Right renal pelvis (tissue), 4 donors: ENCODE measurements at places on chromosomes 12 and 14. TPM values are rescaled to one million over a fixed set of nuclear protein-coding genes. Genes with fewer than 3 reads are reported as not detected.

DNA sequence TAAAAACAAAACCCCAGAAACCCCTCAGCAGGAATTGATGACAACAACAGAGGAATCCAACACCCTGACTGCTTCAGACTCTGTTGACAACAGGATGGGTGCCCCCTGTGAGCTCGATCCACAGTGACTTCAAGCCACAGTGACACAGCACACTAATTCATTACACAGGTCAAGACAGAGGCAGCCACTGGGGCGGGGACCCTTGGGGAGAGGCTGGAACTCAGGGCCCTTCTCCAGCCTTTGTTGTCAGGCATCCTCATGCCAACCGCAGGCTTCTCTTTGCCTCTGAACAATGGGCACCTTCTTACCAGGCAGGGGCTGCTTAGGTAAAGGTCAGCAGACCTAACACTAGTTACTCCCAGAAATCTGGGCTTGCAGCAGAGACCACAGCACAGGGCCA is 37.6 kb downstream of the ACADS start:
- DNase-seq: no peak

Gene PRR4
- 6.8 TPM for polyA plus RNA-seq

Gene CCDC184
- 0.39 TPM for polyA plus RNA-seq

GRCh38 chr14:22814941-22815713 is at the start of gene SLC7A7:
Gene SLC7A7, minus strand, starts transcription at chr14:22815435. Its CDS starts 2,037 bp downstream, at chr14:22813398.
- DNase-seq: no peak

Gene CDKL1
- polyA plus RNA-seq: 8.3 TPM

GRCh38 chr12:24534622-24535021 is 414.3 kb downstream of the BCAT1 start:
- DNase-seq: no peak

DNA sequence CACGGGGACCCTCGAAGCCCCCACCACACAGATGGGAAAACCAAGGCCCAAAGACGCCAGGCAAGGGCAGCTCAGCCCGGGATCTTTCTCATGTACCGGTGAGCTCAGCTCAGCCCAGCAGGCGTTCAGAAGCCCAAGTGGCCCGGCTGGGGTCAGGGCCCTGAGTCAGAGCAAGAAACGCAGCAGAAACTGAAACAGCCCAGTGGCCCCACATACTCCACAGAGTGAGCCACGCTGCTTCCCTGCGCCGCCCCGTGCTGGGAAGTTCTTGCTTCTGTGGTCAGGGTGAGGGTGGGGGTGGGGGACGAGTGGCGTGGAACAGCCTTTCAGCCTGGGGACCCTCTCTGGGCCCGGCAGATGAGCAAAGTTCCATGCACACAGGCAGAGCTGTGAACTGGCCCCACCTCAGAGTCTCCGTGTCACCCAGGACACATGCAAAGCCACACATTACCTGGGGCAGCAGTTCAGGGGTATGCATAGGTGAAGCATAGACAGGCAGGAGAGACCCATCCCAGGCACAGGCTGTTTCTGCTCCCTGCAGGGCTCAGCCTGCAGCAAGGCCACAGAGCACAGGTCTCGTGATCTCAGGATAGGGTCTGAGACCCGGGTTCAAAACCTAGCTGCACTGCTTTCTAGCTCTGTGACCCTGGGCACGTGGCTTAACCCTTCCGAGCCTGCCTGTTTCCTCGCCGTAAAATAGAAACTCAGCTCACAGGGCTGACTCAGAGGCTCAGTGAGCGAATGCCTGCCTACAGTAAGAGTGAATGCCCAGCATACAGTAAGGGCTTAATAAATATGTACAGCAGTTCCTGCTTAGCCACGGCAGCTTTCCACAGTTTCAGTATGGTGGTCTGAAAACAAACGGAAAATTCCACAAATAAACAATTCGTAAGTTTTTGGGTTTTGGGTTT is 21.6 kb downstream of the NCOR2 start:
- no peak for DNase-seq

- DNase-seq: no peak
Observed at GRCh38 chr12:15329891-15330290, 7.6 kb downstream of the PTPRO start.

DNA sequence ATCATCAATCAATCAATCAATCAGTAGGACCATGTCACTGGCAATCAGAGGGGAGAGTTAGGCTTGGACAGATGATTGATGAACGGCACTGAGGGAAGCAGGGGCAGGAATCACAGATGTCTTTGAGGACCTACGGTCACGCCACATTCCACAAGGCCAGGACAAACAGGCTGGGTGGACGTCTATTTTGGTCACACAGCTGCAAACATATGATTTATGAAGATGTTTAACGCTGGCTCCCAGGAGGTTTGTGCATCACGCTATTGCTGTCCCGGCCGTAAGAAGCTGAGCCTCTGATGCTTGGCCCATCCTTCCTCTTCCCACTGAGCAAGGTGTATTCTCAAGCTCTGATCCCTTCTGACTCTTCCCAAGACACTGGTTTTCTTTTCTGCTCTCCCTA is 160.8 kb downstream of the FOXN3 start:
- no peak for DNase-seq

- no peak for DNase-seq
Observed at GRCh38 chr12:121789800-121790728, 3.4 kb downstream of the RHOF start.

DNA sequence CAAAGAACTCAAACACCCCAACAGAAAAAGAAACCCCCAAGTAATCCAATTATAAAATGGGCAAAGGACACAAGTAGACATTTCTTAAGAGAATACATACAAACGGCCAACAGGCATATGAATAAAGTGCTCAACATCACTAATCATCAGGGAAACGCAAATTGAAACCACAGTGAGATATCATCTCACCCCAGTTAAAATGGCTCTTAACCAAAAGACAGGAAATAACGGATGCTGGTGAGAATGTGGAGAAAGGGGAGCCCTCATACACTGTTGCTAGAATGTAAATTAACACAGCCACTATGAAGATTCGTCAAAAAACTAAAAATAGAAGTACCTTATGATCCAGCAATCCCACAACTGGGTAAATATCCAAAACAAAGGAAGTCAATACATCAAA is 52.4 kb downstream of the CLMN start:
- no peak for DNase-seq

DNA sequence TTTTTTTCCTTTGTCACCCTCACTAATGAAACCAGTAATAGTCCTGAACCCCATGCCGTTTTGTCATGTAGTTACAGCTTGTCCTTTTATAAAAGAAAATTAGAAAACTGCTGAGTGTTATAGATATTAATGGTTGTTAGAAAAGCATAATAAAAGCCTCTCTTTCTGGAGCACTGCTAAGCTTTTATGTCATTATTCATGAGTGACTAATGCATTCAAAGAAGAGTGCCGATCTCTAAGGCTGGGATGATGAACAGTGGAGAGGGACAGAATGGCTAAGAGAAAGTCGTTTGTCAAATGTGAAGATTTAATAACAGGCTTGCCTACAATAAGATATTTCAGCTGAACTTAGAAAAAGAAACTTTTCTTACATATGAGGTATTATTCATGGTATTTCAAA is 121.6 kb downstream of the MGAT4C start:
- no peak for DNase-seq

GRCh38 chr12:71684081-71684480 is 1.8 kb upstream of the TMEM19 start:
- DNase-seq: no peak

GRCh38 chr12:82015623-82016347 is 256.6 kb upstream of the PPFIA2 start:
- peak; percentile 37 for DNase-seq

DNA sequence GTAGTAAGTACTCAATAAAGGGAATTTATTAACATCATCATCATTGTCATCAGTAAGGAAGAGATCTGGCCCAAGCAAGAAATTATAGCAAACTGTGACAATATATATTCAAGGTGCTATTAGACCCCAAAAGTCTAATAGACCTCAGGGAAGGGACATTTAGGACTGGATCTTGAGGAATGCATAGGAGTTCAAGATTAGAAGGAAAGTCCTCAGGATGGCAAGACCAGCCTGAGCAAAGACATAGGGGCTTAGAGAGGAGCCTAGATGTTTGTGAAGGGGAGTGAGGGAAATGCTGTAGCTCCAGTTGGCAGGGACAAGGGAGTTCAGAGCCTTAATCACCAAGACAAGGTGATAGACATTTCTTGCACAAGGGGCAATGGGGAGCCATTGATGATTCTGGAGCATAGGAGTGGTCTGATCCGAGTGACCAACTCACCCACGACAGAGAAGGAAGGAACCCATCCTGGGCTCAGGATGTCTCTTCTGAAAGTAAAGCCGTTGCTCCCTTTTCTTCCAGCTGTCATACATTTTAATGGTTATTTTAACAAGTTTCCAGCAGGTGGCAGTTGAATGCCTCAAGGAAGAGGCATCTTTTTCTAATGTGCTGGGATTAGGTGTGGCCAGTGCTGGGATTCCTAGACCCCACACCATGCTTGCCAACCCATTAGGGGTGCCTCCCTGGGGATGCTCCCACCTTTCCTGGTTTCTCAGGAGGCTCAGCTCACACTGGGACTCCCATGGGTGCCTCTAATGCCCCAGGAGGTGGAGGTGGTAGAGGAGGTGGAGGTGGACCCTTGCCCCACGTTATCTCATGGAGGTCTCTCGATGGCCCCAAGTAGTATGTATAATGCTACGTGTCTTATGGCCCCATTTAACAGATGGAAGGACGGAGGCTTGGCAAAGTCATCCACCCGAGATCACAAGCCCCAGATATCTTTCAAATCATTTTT is 37.8 kb downstream of the PHETA1 start:
- peak; percentile 14 for DNase-seq

DNA sequence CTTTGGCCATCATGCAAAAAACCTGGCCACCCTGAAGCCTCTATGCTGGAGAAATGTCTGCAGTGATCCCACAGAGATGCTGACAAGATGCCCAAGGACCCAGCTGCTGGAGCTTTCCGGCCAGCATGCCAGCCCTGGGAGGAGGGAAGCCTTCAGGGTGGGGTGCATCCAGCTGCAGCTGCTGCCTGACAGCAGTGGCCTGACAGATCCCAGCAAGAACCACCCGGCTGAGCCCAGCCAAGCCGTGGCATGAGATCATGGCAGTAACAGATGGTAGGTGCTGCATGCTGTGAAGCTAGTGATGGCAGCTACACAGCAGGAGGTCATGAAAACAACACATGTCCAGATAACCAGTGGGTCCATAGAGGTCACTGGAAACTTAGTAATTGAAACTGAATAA is 13.8 kb downstream of the CLBA1 start:
- DNase-seq: no peak

- DNase-seq: no peak
Observed at GRCh38 chr14:61567838-61568571, 127.3 kb upstream of the HIF1A start.

- DNase-seq: no peak
Observed at GRCh38 chr14:43438056-43438455, 1069.0 kb downstream of the FSCB start.

Gene EFS
- 36.6 TPM for polyA plus RNA-seq

DNA sequence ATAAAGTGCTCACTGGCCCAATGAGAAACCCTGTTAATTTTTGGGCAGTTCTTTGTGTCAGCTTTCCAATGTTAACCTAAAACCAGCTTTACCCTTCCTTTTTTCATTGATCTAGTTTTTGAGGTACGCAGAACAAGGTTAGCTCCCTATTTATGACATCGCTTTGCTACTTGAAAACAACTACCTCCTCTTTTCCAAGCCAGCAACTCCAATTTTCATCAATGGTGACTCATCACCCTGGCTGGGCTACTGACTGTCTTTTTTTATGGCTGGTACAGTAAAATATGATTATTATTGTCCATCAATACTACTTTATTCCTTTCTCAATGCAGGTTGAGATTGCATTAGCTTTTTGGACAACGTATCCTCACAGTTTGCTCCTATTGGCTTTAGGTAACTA is 22.5 kb upstream of the AKAP6 start:
- no peak for DNase-seq

Gene TAS2R13
- not detected for polyA plus RNA-seq

DNA sequence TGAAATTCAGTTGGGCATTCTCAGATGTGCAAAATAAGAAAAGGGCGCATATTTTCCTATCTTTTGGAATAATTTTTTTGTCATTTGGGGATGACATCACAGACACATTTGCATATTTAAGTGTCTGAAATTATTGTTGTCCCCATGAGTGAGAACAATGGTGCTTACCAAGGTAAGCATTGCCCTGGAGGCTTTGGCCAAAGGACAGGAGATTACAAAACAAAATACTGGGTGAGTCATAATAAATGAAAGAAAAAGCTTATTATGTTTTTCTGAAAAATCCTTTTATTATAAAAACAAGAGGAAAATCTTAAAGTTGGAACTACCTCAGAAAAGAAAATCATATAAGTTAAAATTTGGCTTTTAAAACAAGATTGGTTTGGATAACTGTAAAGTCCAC is 254.9 kb downstream of the BTG1 start:
- DNase-seq: no peak

DNA sequence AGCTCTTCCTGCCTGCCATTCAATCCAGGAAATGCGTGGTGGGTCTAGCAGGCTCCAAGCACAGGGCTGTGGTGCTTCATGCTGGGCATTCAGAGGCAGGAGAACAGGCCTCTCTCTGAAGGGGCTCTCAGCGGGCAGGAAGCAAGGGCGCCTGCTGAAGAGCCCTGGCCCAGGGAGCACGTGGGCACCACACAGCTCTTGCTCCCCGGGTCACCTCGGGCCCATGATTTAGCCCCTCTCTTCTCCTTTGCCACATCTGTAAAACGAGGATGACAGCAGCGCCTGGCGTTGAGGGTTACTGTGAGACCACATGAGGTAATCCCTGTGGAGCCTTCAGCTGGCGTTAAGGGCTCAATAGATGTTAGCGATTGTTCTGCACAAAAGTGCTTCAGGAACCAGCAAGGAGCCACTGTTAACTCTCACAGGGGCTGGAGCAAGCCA is 37.6 kb upstream of the SPTLC2 start:
- DNase-seq: no peak

Gene SAMD15
- polyA plus RNA-seq: 6.3 TPM

- DNase-seq: no peak
Observed at GRCh38 chr12:117486840-117487659, 125.6 kb upstream of the NOS1 start.

Gene ACSM4
- not detected for polyA plus RNA-seq

Gene PRICKLE1
- 57.8 TPM for polyA plus RNA-seq

Gene PTPN21
- polyA plus RNA-seq: 38.9 TPM

Gene ATF1
- polyA plus RNA-seq: 45.8 TPM

DNA sequence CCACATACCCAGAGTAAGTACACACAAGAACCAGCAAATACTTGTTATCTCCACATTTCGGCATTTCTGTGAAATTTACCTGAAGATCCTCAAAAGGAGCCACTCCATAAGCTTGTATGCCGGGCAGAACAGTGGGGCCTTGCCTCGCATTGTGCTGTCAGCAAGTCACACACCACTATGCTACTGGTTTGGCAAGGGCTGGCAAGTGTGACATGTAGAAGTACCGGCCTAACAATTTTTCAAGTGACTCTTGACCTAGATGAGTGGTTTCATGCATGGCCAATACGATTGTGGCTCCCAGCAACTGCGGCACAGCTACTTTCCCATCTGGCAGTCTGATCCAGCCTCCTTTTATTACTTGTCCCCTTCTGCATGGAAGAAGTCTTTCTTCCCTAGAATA is 69.8 kb downstream of the GAS2L3 start:
- no peak for DNase-seq
